ENCODE measurements at places on chromosomes 12 and 14. TPM values are rescaled to one million over a fixed set of nuclear protein-coding genes. Genes with fewer than 3 reads are reported as not detected.

MORN3 gene
- polyA plus RNA-seq = 1.5 TPM

ANO6 gene
- 64.5 TPM for polyA plus RNA-seq

DAO gene
- polyA plus RNA-seq = 1.3 TPM

IL22 gene
- not detected for polyA plus RNA-seq

RDH5 gene
- 22.9 TPM for polyA plus RNA-seq

TROAP gene
- polyA plus RNA-seq = 18.3 TPM

WASHC3 gene
- 50.8 TPM for polyA plus RNA-seq

BTG1 gene
- 114 TPM for polyA plus RNA-seq

OTX2 gene
- polyA plus RNA-seq = not detected

CCDC196 gene
- polyA plus RNA-seq = 0.22 TPM

TAS2R14 gene
- 5.8 TPM for polyA plus RNA-seq

KRT80 gene
- 1.0 TPM for polyA plus RNA-seq

PIANP gene
- polyA plus RNA-seq = 8.1 TPM

MYL6 gene
- polyA plus RNA-seq = 2,370 TPM

ATF1 gene
- 40.5 TPM for polyA plus RNA-seq

VRTN gene
- not detected for polyA plus RNA-seq

CCDC197 gene
- not detected for polyA plus RNA-seq

TAS2R19 gene
- polyA plus RNA-seq = 1.8 TPM

TGM1 gene
- 3.4 TPM for polyA plus RNA-seq

SAMD4A gene
- polyA plus RNA-seq = 10.6 TPM

SLC39A2 gene
- 1.9 TPM for polyA plus RNA-seq

GLT1D1 gene
- 2.5 TPM for polyA plus RNA-seq

SLC4A8 gene
- 2.9 TPM for polyA plus RNA-seq

NYNRIN gene
- polyA plus RNA-seq = 47.9 TPM

BMP4 gene
- 47.8 TPM for polyA plus RNA-seq

RIMBP2 gene
- 14.1 TPM for polyA plus RNA-seq

FITM1 gene
- polyA plus RNA-seq = 1.5 TPM

MUCL1 gene
- not detected for polyA plus RNA-seq

TSPAN9 gene
- 105 TPM for polyA plus RNA-seq

PTCSC3 gene
- 0.19 TPM for polyA plus RNA-seq

NTS gene
- polyA plus RNA-seq = 4.8 TPM

KLRK1 gene
- 0.24 TPM for polyA plus RNA-seq

ITGB7 gene
- polyA plus RNA-seq = 1.3 TPM

IGFBP6 gene
- 22.5 TPM for polyA plus RNA-seq

RNF212B gene
- polyA plus RNA-seq = 1.9 TPM

OTOGL gene
- polyA plus RNA-seq = 0.89 TPM

SNAPC1 gene
- 13.3 TPM for polyA plus RNA-seq

AGAP2 gene
- polyA plus RNA-seq = 1.8 TPM

RD3L gene
- not detected for polyA plus RNA-seq
